ENCODE measurements at places on chromosomes 11 and 22.
A peak's percentile ranks its signal among the peaks of the same experiment; 100 is the strongest.

- no peak for DNase-seq
Measured at GRCh38 chr11:25769287-25769686, 562.6 kb upstream of the ANO3 start.

GRCh38 chr11:85027346-85027745 is 599.8 kb downstream of the DLG2 start:
- no peak for DNase-seq

DNA sequence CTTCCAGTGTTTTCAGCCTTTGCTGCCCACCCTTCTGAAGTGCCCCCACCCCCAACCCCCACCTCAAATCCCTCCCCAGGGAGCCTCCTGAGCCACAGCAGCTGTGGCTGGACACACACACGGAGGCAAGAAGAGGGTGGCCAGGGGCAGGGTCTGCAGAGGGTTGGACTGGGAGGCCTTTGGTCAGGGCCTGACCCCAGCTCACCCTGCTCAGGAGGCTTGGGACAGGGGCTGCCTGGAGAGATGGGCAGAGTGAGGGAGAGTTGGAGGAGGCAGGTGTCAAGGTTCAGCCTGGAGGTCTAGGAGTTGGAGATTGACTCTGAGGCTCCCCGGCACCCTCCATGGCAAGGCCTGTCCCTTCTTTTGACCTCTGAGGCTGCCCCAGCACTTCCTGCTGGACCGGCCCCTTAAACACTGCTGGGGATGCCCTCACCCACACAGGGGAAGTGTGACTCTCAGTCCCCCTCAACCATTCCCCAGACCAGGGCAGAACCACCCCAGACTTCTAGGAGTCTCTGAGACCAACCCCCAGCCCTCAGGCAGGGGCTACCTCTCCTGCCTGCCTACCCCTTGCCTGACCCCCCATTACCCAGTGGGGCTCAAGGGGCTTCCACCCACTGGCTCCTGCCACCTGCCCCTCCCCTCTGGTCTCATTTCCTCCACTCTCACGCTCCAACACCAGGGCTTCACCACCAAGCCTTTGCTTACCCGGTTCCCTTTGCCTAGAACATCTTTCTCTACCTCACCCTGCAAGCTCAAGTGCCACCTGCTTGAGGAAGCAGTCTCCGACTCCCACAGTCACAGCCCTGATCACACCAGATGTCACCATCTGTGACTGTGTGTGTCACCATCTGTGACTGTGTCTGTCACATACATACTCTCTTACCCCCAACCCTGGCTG is 8.6 kb downstream of the ARAP1 start:
- no peak for DNase-seq

- peak; percentile 42 for DNase-seq
Measured at GRCh38 chr22:26679003-26679629, 21.7 kb downstream of the MIAT start.

- no peak for DNase-seq
Measured at GRCh38 chr11:84857746-84858145, 769.4 kb downstream of the DLG2 start.

DNA sequence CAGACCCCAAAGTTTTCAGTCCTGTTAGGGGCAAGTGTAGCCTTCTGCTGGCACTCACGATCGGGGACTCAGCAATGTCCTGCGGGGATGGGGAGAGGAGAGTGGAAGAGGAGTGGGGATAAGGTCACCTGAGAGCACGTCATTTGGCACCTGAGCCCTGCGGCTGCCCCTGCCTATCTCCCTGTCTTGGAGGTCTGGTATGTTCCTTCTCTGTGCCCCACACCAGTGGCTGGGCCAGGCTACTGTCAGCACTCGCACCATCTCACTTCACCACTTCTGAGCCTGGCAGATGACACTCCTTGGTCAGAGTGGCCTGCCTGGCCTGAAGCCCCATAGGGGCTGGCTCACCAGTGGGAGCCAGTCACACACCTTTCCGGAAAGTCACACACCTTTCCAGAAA is 20.1 kb upstream of the CHADL start:
- DNase-seq: no peak

GRCh38 chr11:78542007-78542406 is 32.7 kb downstream of the NARS2 start:
- no peak for DNase-seq

GRCh38 chr22:27554841-27555456 is 246.6 kb downstream of the MN1 start:
- no peak for DNase-seq

GRCh38 chr22:35424081-35424480 is 24.1 kb downstream of the MCM5 start:
- no peak for DNase-seq

DNA sequence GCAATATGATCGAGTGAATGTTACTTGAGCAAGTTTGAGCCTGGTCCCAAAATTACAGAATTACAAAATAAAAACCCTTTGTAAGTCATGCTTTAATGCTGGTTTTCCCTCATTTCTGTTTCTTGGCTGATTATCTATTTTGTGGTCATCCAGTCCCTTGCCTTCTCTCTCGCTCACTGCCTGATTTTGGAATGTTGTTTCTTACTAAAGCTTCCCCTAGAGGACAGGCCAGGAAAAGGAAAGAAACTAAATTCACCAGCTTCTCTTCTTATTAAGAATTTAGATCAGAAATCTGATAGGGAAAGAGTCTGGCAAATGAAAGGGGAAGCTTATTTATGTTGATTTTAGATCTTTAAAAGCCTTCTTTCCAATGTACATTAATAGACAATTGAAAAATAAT is 16.6 kb upstream of the BDNF start:
- DNase-seq: no peak

- DNase-seq: no peak
Measured at GRCh38 chr11:94866936-94867795, 99.0 kb downstream of the AMOTL1 start.

All from stimulated activated CD4-positive, alpha-beta T cell treated with anti-CD3 and anti-CD28 coated beads, Interleukin-15, amount 100 ng/mL, for 1 hour (primary cell).